ENCODE measurements at places on chromosomes 16 and 17.

- DNase-seq, result no peak
These were observed 17.9 kb upstream of the SMIM5 start for GRCh38 chr17:75615301-75615700.

DNA sequence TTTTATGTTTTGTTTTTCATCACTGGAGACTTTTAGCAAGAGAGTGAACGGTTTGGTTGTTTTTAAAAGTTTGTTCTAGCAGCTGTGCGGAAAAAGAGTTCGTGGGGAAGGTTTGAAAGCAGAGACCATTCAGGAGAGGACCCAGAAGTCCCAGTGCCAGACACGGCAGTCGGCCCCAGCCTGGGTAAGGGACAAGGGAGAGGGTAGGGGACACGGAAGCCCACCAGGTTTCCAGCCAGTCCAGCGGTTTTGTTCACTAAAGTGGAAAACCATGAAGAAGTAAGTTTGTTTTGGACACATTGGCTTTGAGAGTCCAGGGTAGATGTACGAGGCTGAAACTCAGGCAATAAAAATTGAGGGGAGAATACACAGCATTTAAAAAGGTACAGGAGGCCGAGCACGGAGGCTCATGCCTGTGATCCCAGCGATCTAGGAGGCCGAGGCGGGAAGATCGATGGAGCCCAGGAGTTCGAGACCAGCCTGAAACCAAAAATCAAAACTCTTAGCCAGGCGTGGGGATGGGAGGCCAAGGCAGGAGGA lies 56.8 kb upstream of the RPH3AL start:
- no peak for DNase-seq

- DNase-seq, result no peak
These were observed 981 bp downstream of the GLG1 start for GRCh38 chr16:74605746-74606520.

DNA sequence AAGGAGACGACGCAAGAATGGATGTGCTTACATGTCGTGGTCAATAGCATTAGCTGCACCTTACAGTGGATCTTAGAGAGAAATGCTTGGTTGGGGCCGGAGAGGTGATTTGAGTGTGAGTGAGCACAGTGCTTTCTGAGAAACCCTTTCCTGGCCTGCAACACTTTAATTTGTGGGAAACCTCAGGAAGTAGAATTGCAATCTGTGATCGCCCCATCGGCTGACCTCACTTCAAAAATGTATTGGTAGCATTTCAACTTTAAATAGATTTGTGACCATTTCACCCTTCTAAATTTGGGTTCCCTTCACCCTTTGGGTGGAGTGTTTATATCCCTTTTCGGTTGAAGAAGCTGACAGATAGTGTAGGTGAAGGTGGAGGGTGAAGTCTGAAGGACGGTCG lies 13.2 kb downstream of the PRKCB start:
- DNase-seq, result no peak

DNA sequence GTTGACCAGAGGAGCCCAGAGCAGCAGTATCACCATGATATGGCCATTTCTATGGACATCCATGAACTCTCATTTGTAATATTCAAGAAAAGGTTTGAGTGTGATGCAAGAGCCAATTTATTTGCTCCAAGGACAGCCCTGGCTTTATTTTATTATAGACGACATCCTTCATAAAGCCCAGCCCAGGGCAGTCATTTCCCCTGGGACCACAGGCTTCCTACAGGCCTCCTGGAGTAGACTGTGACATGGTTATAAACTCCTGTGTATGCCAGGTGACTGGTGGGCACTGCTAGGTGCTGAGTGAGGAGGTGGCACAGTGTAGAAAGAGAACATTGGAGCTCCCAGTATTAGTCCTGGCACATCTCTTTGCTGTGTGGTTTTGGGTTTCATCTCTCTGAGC lies 120.9 kb downstream of the UTP18 start:
- no peak for DNase-seq

DNA sequence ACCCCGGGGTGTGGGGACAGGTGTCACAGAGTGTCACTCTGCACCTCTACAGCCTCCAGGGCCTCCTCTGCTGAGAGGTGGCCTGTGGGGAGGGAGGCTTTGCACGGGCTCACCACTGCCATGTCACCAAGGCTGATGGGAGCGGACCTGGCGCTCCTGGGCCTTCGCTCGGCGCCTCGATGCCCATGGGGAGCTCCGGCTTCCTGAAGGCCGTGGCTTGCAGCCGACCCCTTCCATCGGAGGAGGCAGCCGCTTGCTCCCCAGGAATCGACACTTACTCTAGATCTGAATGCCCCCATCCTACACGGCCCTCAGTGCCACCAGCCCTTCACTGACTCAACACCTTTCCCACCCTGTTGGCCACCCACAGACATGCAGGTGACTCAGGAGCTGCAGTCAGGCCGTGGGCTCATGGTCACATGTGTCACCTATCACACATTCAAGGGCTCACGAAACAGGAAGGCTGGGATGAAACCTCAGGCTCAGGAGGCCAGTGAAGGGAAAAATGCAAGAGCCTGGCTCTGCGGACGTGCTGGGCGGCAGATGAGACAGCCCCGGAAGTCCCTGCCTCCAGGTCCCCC lies 11.9 kb downstream of the LGALS3BP start:
- DNase-seq, result no peak

Measured in stimulated activated CD8-positive, alpha-beta memory T cell treated with anti-CD3 and anti-CD28 coated beads, Interleukin-4, amount 100 ng/mL, for 48 hours (primary cell).